ENCODE measurements at places on chromosomes 16 and 17. TPM values are rescaled to one million over a fixed set of nuclear protein-coding genes. Genes with fewer than 3 reads are reported as not detected.

DNA sequence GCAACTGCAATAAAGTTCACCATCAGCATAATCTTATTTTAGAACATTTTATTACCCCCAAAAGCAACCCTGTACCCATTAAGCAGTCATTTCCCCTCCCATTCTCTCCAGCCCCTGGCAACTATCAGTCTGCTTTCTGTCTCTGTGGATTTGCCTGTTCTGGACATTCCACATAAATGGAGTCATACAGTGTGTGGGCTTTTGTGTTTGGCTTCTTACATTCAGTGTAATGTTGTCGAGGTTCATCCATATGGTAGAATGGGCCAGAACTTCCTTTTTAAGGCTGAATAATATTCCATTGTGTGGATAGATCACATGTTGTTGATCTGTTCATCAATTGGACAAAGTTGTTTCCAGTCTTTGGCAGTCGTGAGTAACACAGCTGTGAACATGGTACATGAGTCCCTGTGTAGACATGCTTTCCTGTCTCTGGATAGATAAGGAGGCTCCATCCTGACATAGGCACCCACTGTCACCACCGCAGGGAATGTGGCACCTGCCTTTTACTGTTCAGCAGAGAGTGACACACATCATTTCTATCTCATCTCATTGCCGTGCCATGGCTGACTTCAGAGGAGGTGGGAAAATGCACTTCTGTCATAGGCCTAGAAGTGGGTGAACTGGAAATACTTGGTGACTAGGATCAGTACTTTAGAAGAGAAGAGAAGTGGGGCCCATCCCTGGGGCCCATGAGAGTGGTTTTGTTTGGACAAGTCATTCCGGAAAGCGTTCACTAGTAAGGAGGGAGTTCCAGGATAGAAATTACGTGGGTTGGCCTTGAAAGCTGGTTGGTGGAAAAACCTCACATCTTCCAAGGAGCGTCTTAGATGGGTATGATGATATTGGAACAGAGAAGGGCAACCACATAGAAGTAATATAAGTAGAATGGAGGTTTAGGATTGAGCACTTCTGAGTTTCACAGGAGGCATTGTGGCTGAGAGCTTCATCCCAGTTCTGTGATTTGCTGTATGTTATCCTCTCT, 25.8 kb downstream of the EPN2 start:
- peak; percentile 56 for DNase-seq

GRCh38 chr16:51156807-51157200, 5.7 kb upstream of the SALL1 start:
- DNase-seq, result no peak

GRCh38 chr17:41510251-41511065, 5.0 kb upstream of the KRT13 start:
- no peak for DNase-seq

DNA sequence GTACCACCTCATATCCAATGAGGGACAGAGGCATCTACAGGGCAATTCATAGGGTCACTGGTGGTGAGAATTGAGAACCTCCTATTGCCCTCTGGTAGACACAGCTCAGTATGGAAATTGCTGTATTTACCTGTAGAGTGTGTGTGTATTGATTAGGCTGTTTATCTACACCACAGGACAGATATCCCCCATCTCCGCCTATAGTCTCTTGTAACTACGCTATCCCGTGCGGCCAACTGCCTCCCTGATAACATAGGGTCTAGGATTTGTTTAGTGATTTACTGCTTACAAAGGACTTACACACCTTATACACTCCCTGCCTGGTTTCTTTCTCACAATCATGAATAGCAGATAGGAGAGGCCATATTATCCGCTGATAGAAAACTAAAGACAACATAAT, 1.7 kb upstream of the STAT3 start:
- no peak for DNase-seq

DNA sequence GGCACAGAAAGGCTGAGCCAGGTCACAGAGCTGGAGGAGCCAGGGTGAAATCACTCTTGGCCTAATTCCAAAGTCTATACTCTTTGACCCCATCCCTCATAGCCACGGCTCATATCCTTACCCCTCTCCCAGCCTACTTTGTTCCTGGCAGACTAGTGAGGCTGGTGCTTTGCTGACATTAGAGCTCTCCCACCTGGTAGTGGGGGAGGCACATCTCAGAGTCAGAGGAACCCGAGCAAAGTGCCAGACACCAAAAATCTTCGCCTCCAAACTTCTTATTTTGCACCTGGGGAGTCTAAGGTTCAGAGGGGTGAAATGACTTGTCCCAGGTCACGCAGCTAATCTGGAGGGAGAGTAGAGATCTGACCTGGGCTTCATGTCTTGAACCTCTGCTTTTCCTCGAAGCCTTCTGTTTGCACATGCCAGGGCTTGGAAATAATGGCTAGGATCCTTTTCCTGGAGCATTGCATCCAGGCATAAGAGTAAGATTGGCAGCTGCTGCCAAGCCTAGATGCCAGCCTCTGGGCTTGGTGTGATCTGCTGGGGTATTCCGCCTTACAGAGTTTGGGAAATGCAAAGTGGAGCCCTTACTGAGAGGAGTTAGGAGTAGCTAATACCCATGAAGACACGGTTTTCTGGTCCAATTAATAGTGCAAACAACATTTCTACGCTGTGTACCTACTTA, 126.9 kb downstream of the SPACA3 start:
- DNase-seq, result no peak

GRCh38 chr16:81804134-81804610, 25.1 kb downstream of the PLCG2 start:
- no peak for DNase-seq

DNA sequence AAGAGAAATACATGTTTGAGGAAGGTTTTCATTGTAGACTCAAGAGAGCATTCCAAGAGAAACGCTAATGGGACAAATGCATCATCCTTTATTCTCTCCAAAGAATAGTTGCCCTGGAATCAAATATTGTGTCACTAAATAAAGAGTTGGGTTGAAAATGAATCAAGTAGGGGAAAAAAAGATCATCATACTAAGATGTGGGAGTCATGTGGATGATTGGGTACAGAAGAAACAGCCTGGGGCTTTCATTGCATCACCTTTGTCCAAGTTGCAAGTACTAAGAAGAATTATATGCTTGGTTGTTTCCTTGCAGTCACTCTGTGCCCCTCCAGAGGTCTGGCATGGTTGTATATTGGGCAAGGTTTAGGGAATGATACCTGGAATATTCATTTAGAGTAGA, 658.9 kb downstream of the TOX3 start:
- DNase-seq, result no peak

DNA sequence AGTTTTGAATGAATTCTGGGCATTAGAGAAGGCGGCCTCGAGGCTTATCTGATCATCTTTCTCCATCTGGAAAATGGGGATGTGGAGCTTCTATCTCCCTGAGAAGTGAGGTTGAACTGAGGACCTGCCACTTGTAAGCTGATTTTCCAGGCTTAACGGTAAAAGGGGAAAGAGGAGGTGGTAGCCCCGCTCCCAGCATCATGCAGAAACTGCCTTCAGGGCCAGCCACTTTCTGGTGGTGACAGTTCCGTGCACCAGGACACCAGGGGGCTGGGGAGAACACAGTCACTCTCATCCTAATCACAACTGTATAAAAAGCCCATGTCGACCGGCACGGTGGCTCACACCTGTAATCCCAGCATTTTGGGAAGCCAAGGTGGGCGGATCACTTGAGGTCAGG, 20.9 kb upstream of the CPSF4L start:
- peak; percentile 43 for DNase-seq

DNA sequence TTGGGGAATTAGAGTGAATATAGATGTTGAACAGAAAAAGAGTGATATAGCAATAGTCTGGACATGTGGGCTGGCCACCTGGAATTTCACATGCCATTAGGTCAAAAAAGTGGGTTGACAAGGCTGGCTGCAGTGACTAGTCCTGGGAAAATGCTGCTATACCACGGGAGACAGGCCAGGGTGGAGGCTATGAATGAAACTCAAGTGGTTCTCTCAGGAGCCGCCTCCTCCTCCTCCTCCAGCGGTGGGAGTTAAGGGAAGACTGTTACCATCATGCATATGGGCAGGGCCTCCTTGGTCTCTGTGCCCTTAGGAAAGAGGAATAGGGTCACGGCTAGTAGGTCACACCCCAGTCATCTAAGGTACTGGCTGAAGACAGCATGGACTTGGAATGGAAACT, 448.0 kb downstream of the SLC39A11 start:
- no peak for DNase-seq

- peak; percentile 42 for DNase-seq
Measured at GRCh38 chr16:62225675-62226074, 189.4 kb upstream of the CDH8 start.

DNA sequence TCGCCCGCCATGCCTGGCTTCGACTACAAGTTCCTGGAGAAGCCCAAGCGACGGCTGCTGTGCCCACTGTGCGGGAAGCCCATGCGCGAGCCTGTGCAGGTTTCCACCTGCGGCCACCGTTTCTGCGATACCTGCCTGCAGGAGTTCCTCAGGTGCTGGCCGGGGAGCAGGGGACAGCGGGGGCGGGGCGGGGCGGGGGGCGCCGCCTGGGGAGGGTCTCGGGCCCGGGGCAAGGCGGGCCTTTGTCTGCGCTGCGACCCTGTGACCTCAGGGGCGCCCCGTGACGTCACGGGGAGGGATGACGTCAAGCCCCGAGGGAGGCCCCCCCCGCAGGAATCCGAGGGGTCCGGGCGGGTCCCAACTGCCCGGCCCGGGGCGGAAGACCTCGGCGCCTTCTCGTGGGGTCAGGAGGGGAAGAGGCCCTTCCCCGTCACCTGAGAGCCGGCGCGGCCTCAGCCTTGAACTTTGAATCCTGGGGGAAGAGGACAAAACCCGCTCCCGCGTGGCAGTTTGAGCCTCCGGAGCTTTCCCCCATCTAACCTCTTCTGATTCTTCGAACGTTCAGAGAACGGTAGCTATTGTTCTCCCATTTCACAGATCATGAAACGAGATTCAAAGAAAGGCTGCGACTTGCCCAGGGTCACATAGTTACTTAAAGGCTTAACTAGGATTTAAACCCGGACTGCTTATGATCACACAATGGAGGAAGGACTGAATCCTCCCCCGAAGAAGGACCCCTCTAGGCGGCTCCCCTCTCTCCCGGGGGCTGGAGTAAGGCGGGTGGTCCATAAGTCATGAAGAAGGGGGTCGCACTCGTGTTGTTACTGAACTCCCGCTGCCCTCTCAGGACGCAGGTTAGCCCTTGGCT, 527 bp downstream of the TRAF4 start:
- DNase-seq, result no peak

GRCh38 chr16:64742455-64743223, 379.2 kb downstream of the CDH11 start:
- DNase-seq, result no peak

- peak; percentile 86 for DNase-seq
Measured at GRCh38 chr17:28527859-28528258, 21.7 kb downstream of the FOXN1 start.

- no peak for DNase-seq
Measured at GRCh38 chr16:57648125-57648524, 19.7 kb downstream of the ADGRG1 start.

Gene ABCA9
- polyA plus RNA-seq, result 8.6 TPM

Gene ABAT
- 34.8 TPM for polyA plus RNA-seq

Gene YPEL3
- 52.9 TPM for polyA plus RNA-seq

Gene ITGAL
- polyA plus RNA-seq, result 2.9 TPM

Gene OTOP3
- not detected for polyA plus RNA-seq

All from left lung (tissue), 14 donors.